Adipose tissue (tissue), 3 donors: ENCODE measurements at places on chromosomes 3 and 15. TPM values are rescaled to one million over a fixed set of nuclear protein-coding genes. Genes with fewer than 3 reads are reported as not detected.

Gene ZMYND10
- not detected for polyA plus RNA-seq

Gene C3orf20
- not detected for polyA plus RNA-seq

Gene SUSD5
- polyA plus RNA-seq: 1.9 TPM

Gene MITF
- 13.3 TPM for polyA plus RNA-seq

Gene RARB
- polyA plus RNA-seq: 3.0 TPM

Gene GPR15
- polyA plus RNA-seq: 0.25 TPM

Gene DAZL
- not detected for polyA plus RNA-seq

Gene C3orf52
- polyA plus RNA-seq: 0.22 TPM

Gene ISG20
- polyA plus RNA-seq: 22.4 TPM

Gene GOLGA8J
- polyA plus RNA-seq: 0.67 TPM

Gene GASK1A
- polyA plus RNA-seq: 1.6 TPM

Gene USP50
- polyA plus RNA-seq: not detected

Gene RAB8B
- 2.7 TPM for polyA plus RNA-seq
